Foreskin keratinocyte (primary cell): ENCODE measurements at places on chromosomes 5 and 9. TPM values are rescaled to one million over a fixed set of nuclear protein-coding genes. Genes with fewer than 3 reads are reported as not detected.
A peak's percentile ranks its signal among the peaks of the same experiment; 100 is the strongest.

GRCh38 chr5:176528301-176528700 is 8.9 kb downstream of the RNF44 start:
- no peak for DNase-seq

- peak; percentile 71 for DNase-seq
Observed at GRCh38 chr9:112110094-112110776, 64.9 kb downstream of the SUSD1 start.

GRCh38 chr9:77063645-77064285 is 44.3 kb downstream of the FOXB2 start:
- peak; percentile 75 for DNase-seq

- no peak for DNase-seq
Observed at GRCh38 chr5:83720836-83721537, at the start of gene HAPLN1. TSS of gene HAPLN1 (minus strand) at chr5:83720855. CDS start at chr5:83673523, 47,332 bp downstream.

- no peak for DNase-seq
Observed at GRCh38 chr9:111179577-111179976, 141.3 kb upstream of the LPAR1 start.

GRCh38 chr5:135497971-135498636 is 37.7 kb downstream of the NEUROG1 start:
- DNase-seq: no peak

GRCh38 chr5:1441166-1441865 is 3.9 kb downstream of the SLC6A3 start:
- no peak for DNase-seq

DNA sequence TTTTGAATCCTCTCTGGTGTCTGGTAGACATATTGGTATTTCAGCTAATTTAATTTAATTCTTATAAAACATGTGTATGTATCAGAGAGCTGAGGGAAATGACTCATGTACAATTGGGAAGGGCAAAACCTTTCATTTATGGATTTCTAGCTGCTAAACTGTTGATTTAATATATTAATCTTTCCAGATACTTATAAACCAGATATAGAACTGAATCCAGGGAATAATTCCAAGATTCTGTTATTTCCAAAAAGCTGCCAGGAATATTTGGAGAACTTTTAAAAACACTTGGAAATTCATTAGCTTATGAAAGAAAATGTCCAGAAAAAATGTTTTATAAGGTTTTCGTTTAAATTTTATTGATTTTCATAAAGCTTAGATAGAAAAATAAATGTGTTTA is 295.5 kb downstream of the YTHDC2 start:
- no peak for DNase-seq

DNA sequence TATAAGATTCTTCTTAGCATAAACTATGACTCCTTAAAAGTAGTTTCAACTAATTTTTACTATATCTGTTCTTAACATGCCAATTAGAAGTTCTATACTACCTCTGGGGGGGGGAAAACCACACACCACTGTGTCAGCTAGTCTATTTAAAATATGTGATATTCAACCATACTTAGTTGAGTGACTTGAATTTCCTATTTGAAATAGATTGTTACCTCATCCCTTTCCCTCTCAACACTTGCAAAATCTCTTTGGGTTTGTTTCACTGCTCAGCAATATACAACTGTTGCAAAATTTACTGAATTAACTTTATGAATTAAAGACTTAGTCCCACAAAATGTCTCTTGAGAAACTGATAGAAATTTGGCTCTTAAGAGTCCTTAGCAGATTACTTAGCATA is 151.1 kb upstream of the POU5F2 start:
- no peak for DNase-seq

DNA sequence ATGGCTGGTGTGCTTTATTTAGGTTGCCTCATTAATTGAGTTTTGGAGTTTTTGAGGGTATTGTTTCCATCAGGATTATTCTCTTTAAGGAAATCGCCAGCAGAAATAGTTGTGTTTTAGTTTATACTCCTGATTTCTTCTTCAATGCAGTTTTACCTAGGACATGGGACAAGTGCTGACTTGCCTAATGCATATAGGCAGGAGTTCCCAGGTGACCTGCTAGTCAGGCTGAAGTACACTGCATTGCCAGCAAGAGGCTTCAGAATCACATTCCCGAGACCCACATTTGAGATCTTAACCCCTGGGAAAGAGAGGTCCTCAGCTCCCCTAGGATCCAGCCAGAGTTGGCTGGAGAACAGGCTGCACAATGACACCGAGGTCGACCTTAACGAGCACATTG is 1.5 kb upstream of the OR1N2 start:
- DNase-seq: peak; percentile 62

DNA sequence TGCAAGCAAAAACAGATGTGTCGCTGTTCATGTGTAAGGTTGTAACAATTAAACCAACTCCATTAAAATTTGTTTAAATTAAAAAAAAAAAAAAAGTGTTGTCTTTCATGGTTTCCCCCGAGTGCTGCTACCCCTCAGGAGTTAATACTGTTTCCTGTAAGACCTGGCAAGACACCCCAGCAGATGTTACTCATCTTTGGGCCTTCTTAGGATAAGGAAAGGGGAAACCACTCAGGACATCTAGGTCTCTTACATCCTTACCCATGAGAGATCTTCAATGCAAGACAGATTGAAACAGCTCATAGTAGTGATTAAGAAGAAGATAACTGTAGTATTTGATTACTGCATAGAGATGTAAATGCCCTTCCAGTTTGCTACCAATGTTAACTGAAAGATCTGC is 33.5 kb upstream of the F2R start:
- DNase-seq: no peak

- no peak for DNase-seq
Observed at GRCh38 chr5:567664-568060, 43.4 kb upstream of the SLC9A3 start.

DNA sequence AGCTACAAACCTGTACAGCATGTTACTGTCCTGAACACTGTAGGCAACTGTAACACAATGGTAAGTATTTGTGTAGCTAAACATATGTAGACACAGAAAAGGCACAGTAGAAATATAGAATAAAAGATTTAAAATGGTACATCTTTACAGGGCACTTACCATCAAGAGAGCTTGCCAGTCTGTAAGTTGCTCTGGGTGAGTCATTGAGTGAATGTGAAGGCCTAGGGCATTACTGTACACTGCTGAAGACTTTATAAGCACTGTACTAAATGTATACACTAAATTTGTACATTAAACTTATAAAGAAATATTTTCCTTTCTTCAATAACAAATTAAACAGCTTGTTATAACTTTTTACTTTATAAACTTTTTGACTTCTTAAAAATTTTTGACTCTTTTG is 20.5 kb downstream of the ADRB2 start:
- no peak for DNase-seq

- no peak for DNase-seq
Observed at GRCh38 chr9:88046542-88046941, 72.2 kb upstream of the CDK20 start.

DNA sequence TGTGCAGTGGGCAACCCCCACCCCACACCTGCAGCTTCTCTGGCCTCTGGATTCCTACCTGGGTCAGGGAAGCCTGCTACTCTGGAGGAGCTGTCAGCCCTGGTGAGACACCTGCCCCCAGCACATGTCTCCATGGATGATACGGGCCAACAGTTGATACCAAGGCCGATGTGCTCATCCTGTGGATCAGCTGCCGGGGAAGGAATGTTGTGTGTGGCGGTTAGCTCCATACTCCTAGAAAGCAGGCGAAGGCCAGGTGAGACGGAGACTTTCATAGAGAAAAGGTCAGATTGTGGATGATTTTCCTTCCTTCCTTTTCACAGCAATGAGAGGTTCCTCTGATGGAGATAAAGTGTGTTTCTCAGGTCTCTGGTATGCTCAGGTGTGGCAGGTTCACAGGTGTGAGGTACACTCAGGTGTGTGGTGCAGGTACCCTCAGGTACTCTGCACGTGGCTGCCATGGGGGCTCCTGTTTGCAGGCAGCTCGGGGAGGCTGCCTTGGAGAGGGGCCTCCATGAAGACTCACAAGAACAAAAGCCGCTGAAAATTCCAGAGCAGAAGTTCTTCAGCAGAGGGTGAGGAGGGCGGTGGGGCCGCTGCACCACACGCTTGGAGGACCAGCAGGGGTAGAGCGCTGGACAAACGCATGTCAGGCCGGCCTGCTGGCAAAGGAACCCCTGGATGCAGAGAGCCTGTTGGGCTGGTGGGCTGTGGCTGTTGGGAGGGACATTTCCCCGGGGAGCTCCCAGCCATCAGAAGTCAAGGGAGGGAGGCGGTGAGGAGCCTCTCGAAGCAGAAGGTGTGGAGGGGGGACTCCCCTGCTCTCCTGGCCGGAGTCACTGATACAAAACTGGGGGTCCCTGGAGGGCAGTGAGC is 5.1 kb upstream of the AHRR start:
- DNase-seq: no peak

GRCh38 chr5:132183723-132184122 is 43.9 kb downstream of the P4HA2 start:
- DNase-seq: no peak

DNA sequence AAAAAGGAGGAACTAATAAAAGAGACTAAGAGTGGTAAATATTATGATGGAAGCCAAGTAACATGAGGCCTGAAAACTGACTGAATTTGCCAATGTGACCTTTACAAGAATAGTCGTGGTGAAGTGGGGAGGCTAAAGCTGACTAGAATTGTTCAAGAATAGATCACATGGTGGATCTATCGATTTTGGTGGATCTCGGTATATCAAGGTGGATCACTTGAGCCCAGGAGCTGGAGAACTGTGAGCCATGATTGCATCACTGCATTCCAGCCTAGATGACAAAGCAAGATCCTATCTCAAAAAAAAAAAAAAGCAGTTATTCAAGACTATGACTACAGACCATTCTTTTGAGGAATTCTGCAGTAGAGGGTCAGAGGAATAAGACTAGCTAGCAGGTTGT is 15.1 kb downstream of the ERMP1 start:
- peak; percentile 71 for DNase-seq

GRCh38 chr9:125966959-125967711 is 220.0 kb downstream of the PBX3 start:
- no peak for DNase-seq

GRCh38 chr5:38672059-38672788 is 115.8 kb upstream of the LIFR start:
- DNase-seq: no peak

DNA sequence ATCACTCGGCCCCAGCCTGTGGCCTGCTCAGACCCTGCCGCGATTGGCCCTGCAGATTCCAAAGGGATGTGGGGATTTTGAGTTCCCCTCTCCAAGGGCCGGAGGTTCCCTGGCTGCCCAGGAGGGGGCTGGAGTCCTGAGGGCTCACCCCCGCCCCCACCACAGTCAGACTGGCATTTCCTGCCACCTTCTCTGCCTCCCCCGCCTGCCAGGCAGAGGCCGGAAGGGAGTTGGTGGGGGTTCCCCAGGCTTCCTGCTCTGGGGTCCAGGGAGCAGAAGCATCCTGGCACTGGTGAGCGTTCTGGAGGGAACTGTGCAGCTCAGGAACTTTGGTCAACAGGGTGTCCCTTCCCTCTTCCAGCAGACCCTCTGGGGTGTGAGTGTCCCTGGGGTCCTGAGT is 70.6 kb downstream of the RXRA start:
- DNase-seq: no peak

GRCh38 chr9:135394131-135394530 is 85.5 kb upstream of the PPP1R26 start:
- no peak for DNase-seq

DNA sequence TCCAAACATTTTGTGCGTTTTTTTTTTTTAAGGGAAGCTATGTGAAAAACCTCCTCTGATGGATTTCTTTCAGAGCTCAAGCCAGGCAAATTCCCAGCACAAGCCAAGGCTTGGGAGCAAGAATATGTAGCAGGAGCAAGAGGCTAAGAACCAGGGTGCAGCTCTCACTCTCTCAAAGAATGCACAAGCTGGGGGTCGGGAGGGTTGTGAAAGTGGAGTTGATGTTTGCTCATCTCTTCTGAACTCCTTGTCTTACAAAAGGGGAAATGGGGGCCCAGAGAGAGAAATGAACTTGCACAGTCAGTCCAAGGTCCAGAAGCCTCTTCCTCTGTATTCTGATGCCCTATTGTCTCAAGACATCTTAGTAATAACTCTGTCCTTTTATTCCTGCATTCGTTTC is 7.7 kb upstream of the TRAF1 start:
- no peak for DNase-seq

TAF11L5 gene
- not detected in 2 replicates for total RNA-seq

LCN1 gene
- not detected in 2 replicates for total RNA-seq

ALDH7A1 gene
- 111 and 126 TPM in 2 replicates for total RNA-seq

GARIN3 gene
- not detected in 2 replicates for total RNA-seq

GAS1 gene
- 0.99 and 1.2 TPM in 2 replicates for total RNA-seq

FAXDC2 gene
- 4.4 and 4.7 TPM in 2 replicates for total RNA-seq

SPDL1 gene
- 34.3 and 37.2 TPM in 2 replicates for total RNA-seq

OLFM1 gene
- total RNA-seq: 0.07 and 0.21 TPM in 2 replicates

TGFBI gene
- total RNA-seq: 86.9 and 143 TPM in 2 replicates
